ENCODE measurements at places on chromosomes 3 and 15.

GRCh38 chr3:27756877-27757276 is 34.8 kb upstream of the EOMES start:
- no peak for DNase-seq

- DNase-seq, result no peak
Observed at GRCh38 chr3:66409771-66410754, 90.8 kb downstream of the LRIG1 start.

GRCh38 chr3:106720510-106720909 is 656.7 kb upstream of the CCDC54 start:
- DNase-seq, result peak; percentile 29

DNA sequence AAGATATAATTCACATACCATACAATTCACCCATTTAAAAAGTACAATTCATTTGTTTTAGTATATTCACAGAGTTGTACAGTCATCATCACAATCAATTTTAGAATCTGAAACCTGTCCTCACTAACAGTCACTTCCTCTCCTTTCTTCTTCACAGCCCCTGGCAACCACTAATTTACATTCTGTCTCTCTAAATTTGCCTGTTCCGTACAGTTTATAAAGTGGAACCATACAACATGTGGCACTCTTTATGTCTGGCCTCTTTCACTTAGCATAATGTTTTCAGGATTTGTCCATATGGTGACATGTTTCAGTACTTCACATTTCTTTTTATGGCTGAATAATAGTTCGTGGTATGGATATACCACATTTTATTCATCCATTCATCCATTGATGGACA is 22.7 kb downstream of the ERICH6 start:
- DNase-seq, result no peak

- no peak for DNase-seq
Observed at GRCh38 chr3:89560568-89560967, 453.1 kb downstream of the EPHA3 start.

DNA sequence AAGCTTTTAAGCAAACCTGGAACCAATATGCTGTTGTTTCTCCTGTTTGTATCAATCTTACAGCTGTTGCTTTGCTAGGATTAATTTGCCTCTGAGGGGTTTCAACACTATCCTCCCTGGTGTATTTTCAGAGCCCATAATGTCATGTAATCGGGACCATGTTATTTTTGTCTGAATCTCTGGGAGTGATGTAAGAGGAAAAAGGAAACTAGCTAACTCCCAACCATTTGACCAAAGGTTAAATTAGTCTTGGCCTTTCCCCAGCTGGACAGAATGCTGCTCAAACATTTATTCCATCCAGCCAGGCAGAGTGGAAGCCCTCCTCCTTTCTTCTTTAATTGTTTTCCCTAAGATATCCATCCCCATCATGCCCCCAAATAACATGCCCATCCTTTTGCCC is 142.2 kb downstream of the ALDH1A2 start:
- DNase-seq, result no peak

- peak; percentile 41 for DNase-seq
Observed at GRCh38 chr15:100880139-100880896, 687 bp downstream of the ALDH1A3 start.

- no peak for DNase-seq
Observed at GRCh38 chr3:151768393-151768930, 34.7 kb downstream of the AADACL2 start.

DNA sequence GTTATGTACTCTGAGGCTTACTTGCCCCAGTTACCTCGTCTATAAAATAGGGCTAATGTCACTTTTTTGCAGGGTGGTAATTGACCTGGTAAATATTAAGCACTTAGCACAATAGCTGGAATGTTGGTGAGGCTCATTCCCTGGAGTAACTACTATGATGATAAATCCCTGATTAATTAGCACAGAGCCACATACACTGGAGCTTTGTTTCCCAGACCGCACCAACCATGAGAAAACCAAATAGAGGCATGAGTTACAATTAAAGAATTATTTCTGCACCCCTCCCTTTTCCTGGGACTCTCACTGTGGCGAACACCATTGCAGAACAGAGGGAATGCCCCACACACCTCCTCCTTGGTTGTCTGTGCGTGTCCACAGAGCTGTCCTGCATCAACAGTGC is 76.6 kb upstream of the CPOX start:
- no peak for DNase-seq

DNA sequence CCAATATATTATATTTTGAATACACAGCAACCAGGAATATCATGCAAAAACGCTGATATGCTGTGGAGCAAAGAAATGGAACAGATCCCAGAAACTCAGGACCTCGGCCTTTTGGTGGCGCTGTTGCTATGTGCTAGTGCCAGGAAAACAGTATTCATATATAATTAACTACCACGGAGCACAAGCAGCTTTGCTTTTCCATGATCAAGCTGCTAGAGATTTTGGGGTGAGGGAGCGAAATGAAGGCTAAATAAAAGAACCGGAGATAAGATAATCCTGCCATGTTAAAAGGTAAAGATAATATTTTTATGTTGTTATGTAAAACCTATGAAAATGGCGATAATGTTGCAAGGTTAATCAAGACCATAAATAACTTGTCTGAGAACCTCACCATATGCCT is 157.7 kb upstream of the FAM3D start:
- peak; percentile 45 for DNase-seq

DNA sequence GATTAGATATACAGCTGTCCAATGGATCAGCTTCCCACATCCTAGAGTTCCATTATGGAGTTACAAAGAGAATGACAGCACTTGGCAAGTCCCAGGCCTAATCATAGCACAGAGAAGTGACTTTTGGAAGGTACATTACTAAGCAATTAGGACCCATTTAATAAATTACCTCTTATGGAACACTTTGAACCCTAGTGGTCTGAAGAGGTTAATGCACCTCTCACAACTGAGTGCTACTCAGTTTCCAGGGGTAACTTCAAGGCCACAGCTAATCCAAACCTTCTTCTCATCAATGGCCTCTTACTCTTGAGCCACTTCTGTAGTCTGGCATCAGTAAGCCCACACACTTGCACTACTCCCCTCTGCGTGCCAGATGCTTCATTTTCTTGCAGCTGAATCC is 34.9 kb upstream of the MEIS2 start:
- peak; percentile 39 for DNase-seq

DNA sequence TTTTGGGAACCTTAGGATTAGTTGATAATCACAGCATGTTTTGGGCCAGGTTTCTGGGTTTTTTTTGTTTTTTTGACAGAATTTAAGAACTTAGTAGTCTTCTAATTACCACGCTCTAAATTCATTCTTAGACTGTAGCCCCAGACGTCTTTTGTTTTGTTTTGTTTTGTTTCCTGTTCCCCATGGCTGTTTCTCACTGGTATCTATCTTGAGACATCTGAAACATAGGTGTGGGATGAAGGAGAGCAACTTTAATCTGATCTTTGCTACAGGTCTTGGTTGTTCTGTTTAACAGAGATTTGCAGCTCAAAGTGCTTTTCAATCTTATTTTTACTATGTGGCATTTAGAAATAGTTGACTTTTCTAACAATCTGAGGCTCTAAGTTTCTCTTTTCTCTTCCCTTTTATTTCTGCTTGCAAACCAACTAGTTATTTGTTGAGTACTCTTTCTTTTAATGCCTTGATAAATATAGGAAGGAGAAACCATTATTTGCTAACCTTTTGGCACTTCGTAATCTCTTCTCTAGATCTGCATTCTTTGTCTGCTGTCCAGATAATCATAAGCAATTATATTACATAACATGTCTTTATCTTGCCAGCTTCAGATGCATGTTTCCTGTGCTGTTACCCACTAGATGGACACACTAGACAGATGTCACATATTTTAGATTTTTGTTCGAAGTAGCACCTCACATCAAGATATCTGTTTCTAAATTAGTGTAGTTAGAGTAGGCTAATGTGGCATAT is 40.9 kb downstream of the FBXL2 start:
- peak; percentile 22 for DNase-seq

DNA sequence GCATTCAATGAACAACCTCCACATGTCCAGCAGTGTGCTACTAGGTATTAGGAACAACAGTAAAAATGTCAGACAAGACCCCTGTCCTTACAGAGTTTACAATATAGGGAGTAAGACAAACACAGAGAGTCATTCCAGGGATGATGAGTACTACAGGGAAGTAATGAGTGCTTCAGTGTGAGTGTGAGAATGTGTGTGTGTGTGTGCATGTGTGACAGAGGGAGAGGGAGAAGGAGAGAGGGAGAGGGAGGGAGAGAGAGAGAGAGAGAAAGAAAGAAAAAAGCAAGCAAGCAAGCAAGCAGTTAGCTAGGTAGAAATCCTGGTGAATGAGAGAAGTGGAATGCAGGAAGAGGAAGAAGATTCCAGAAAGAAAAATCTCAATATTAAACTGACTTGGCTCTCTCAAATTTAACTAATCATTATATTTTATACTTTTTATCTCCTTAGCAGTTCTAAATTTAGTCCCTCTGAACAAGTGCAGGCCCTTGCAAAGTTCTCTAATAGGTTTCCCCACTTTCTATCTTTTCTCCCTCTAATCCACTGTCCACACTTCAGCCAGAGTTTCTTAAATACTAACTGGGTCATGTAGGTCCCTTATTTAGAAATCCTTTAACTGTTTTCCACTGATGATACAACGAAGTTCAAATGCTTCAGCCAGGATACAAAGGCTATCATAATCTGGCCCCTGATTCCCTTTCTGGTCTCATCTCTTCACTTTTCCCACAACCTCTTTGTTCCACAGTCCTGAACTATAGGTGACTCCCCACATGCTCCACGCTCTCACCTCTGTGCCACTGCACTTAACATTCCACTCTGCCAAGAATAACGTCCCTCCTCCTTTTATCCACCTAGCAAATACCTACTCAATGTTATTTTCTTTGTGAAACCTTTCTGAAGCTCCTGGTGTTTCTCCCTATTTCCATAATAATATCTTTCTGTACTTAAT is 10.3 kb downstream of the DCBLD2 start:
- no peak for DNase-seq

GRCh38 chr3:189735913-189736312 is 104.7 kb downstream of the TP63 start:
- no peak for DNase-seq

DNA sequence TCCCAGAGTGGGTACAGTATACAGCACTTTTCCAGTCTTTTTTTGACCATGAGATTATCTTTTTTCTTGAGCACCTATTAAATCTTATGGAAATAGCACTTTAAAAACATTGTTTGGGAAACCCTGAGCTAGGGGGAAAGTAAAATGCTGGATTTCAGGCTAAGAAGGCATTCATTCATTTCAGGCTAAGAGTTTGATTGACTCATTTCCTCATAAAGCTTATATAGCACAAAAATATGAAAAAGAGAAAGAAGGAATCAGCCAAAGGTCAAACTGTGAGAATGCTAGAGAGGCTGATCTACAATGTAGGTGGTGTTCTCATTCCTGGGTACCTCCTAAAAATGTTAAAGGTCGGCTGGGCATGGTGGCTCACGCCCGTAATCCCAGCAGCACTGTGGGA is 10.5 kb downstream of the TTC23 start:
- DNase-seq, result no peak

DNA sequence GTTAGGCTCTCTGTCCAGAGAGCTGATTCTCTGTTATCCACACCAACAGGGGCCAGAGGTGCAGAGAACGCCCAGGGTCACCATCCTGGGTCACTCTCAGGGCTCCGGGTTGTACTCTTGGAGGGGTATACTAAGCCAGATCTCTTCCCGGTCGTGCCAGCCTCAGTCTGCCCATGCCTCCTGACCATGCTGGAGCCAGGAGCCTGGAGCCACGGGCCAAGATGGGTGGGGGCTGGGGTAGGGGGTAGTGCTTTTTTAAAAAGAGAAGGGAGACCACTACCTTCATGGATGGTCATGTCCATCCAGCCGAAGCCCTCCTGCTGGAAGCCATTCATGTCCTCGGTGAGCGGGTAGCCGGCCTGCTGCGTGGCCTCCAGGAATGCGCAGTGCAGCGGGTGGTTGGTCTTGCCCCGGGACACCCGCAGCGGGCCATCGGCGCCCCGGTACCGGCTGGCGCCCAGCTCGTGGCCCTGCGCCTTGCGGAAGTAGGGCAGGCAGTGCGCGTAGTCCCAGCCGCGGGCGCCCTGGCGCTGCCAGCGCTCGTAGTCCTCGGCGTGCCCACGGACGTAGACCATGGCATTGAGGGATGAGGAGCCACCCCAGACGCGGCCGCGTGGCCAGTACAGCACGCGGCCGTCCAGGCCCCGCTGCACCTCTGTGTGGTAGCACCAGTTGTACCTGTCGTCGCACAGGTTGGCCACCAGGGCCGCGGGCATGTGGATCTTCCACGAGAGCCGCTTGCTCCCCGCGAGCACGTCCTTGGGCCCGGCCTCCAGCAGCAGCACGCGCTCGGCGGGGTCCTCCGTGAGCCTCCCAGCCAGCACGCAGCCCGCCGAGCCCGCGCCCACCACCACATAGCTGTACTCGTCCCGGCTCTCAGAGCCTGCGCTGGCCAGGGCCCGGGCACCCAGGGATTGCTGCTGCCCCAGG is 22.9 kb downstream of the CHDH start:
- no peak for DNase-seq
